ENCODE measurements at places on chromosomes 4 and X. TPM values are rescaled to one million over a fixed set of nuclear protein-coding genes. Genes with fewer than 3 reads are reported as not detected.
A peak's percentile ranks its signal among the peaks of the same experiment; 100 is the strongest.

DNA sequence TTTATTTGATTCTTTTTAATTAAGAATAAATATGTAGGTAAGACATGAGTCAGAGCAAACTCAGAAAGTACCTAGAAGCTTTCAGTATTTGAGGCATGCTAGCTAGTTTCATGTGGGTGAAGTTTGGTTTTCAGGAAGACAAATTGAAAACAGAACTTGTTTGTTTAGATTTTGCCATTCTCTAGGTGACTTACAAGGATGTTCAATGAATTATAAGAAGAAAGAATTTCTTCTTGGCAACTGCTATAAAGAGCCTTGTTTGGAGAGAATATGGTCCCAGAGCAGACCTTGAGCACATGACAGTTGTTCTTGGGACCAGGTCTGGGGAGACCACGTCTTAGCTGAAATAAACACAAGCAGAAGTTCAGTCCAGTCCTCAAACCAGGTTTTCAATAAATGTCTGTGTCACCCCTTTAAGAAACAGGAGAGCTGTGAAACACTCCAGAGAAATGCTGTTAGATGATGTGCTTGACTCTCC is 38.0 kb upstream of the IL21 start:
- no peak for DNase-seq

DNA sequence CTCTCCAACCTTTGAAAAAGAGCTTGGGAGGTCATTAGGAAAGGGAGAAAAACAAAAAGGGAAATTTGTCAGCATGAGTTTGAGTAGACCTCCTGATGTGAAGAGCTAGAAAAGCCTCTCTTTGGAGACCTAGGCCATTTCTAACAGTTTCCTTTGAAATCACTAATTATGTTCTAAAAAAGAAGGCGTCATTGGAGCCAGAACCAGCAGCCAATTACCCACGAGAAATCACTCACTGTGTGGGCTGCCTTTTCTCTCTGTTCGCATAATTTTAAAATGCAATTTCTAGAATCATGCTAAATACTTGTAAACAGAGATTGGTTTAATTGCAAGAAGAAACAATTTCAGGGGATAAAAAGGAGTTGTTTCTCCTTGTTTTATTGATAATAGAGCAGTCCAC is 246.3 kb upstream of the GATB start:
- DNase-seq, result no peak

GRCh38 chr4:129748991-129749390 is 653.0 kb downstream of the C4orf33 start:
- no peak for DNase-seq

DNA sequence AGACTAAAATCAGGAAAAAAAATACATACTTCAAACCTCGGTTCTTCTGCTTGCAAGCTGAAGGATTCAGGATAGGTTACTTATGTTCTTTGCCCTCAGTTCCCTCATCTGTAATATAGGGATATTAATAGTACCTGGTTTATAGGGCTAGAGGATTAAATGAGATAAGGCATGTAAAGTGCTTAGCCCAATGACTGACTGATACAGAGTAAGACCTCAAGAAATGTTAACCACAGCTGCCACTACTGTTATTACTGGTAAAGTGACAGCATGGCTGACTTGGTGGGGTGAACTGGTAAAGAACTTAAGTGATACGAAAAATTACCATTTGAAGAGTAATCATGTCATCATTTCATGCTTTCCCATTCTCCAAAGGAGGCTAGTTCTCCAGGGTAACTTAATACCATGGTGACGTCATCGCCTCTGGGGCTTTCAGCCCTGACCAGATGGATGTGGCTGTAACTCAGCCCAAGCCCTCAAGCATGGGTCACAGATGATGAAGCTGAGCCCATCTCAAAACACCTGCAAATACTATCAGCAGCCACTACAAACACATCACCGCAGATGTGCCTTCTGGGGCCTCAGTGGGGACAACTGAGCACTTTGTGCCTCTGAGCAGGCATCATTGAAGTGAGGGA is 44.5 kb upstream of the SCML1 start:
- DNase-seq, result peak; percentile 37

KIT gene
- not detected for total RNA-seq

GRCh38 chr4:169335331-169335730 is 64.6 kb upstream of the SH3RF1 start:
- DNase-seq, result peak; percentile 36

HEPH gene
- total RNA-seq, result 0.40 TPM

SCD5 gene
- 3.5 TPM for total RNA-seq

DNA sequence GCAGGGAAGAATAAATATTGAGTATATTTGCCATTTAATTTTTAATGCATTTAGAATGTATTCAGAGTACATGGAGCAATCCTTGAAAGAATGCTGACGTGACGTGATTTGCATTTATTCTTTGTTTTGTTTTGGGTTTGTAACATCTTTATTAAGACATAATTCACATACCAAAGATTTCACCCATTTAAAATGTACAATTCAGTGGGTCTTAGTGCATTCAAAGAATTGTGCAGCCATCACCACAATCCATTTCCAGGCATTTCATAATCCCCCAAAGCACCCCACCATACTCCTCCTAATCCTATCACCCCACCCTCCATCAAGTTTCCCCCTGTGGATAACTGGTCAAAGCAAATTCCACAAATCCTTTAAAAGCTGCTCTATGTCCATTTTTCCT is 87.4 kb downstream of the FAM9B start:
- DNase-seq, result no peak

- DNase-seq, result peak; percentile 13
These were observed 58.4 kb downstream of the AMELX start for GRCh38 chrX:11351375-11352295.

DNA sequence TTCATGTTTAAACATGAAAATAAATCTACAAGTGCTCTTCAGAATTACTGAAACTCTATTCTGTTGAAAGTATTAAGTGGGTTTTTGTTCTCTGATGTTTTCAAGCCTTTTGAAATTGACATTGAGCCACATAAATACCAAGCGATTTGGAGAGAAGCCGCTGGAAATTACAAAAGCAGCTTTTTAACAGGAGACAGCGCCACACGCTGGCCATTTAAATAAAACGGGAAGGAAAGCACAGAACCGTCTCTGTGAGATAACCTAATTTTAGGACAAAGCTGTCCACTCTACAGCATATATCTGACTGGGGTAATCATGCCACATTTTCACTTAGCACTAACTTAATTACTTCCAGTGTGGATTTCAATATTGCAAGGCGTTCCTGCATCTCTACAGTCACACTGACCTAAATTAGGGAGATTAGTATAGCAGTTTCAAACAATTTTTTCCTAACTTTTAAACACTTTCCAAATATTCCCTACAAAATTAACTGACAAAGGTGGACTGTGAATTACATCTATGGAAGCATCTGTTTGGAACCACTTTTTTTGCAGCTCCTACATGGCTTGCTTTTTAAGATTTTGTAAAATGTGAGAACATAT is 6.8 kb upstream of the ANOS1 start:
- peak; percentile 52 for DNase-seq

SULT1E1 gene
- 2.8 TPM for total RNA-seq

DNA sequence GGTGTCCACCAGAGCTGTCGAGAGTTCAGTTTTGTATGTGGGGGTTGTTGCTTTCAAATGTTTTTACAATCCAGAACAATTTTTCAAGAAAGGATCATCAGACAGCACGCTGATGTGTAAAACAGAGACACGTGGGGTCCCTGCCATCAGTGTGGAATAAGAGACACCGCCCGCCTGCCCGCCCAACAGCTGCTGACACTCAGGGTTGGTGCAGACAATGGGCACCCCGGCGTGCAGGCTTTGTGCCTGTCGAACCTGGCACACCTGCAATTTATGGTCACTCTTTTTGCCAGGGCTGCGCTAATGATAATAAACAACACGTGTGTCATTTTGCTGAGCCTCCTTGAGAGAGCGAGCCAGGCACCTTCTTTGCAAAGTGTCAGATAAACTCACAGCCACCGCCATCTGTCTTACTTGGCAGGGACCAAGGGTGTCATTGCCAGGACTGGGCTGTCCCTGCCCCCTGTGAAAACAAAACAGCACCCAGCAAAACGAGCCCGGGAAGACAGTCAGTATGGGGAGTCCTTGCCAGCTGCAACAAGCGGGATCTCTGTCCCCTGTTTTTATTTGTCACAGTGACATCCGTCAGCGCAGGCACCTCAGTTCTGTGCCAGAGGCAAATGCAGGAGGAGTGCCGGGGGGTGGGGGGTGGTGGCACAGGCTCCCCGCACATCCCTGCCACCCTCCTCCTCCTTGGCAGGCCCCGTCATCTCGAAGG is 69.1 kb downstream of the PSAPL1 start:
- no peak for DNase-seq

CDX4 gene
- total RNA-seq, result not detected

DNA sequence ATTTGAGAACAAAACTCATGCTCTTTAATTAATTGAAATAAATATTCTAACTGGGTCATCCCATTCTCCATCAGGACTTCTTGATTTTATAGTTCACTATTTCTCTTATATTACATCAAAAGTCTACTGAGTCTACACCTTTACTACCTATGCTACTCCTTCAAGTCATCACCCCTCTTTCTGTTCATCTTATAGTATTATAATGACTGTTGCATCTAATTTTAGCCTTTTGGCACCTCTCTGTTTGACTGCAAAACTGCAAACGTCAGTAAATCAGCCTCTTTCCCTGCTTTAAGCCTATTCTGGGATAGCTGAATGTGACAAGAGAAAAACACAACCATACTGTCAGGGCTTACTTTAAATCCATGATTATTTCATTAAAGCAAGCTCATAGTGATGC is 639.1 kb downstream of the GABRG1 start:
- no peak for DNase-seq

Data from MCF 10A (cell line).